ENCODE measurements at places on chromosomes 11 and 22. TPM values are rescaled to one million over a fixed set of nuclear protein-coding genes. Genes with fewer than 3 reads are reported as not detected.

The OR8G5 gene
- not detected for total RNA-seq

DNA sequence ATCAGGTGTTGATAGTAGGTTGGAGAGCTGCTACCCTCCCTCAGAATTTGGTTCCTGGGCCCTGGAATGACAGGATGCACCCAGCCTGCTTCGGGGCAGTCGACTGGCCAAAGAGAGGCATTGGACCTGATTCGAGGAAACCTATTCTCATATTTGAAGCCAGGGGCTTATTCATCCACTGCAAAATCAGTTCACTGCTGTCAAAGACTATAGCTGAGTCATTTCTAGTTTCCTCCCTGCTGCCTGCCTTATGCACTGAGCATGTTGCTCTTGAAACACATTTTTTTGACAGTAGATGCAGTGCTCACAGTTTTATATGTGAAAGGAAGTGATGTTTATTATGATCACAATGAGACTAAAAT, 565.4 kb downstream of the ETS1 start:
- DNase-seq, result no peak

The FOSL1 gene
- 9.5 TPM for total RNA-seq

The AIFM3 gene
- 0.11 TPM for total RNA-seq

The SH3BP1 gene
- 82.9 TPM for total RNA-seq

The HDAC10 gene
- 67.3 TPM for total RNA-seq

- no peak for DNase-seq
These were observed 344.1 kb downstream of the SOX6 start for GRCh38 chr11:16012125-16012751.

The TMEM25 gene
- 9.4 TPM for total RNA-seq

- DNase-seq, result no peak
These were observed 102.6 kb downstream of the SNX19 start for GRCh38 chr11:130813638-130814037.

The IGLL1 gene
- total RNA-seq, result not detected
